ENCODE measurements at places on chromosomes 2 and 18.

- peak; percentile 28 for DNase-seq
Measured at GRCh38 chr2:203533676-203534591, 1.2 kb downstream of the RAPH1 start.

DNA sequence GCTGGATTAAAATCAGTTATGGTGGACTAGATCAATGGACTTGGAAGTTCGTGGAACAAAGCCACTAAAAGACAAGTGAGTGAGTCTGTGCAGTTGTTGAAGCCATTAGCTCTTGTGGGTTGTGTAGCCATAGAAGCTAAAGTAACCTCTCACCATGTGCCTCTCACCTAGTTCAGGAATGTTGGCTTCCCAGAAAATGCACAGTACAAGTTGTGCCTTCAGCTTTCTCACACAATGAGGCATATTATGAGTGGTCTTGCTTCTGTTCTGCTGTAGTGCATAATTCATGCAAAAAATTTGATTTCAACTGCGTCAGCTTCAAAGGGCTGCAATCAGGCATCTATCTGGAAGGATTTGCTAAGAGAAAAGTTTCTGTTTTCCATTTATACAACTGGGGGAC lies 26.2 kb downstream of the CERS6 start:
- DNase-seq: no peak

DNA sequence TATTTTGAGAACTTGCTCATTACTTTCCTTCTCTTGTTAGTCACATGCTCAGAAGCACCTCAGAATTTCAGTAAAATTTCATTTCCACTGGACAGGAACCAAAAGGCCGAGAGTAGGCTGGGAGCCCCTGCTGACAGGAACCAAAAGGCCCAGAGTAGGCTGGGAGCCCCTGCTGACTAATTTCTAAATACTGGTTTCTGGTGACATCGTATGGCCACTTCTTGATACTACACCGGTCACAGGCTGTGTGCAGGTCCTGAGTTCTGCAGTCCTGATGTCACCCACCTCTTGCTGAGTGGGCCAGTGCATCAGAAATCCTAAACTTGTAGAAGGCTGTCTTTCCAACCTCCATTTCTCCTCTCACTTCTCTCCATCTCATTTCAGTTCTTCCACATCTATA lies 17.7 kb upstream of the EN1 start:
- DNase-seq: peak; percentile 33

GRCh38 chr2:126413079-126413478 lies 242.9 kb upstream of the GYPC start:
- DNase-seq: no peak

DNA sequence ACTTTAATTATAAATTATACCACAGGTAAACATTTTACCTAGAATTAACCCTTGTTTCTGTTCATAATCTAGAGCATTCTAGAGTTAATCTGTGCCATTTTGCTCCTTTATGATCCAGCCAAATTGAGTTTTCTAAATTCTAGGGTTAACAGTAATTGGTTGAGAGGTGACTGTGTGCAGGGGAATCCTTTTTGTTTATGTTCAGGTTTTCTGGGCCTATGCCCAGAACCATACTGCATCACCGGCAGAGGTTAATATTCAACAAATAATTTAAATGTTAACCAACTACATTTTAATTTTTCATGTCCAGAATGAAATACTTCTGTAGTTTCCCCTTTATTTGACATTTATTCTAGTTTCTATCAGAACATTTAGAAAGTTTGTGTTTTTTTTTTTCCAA lies 32.3 kb downstream of the CARF start:
- no peak for DNase-seq

GRCh38 chr18:65753520-65753919 lies 2.7 kb downstream of the CDH7 start:
- peak; percentile 40 for DNase-seq

GRCh38 chr18:67411116-67411515 lies 105.4 kb downstream of the DSEL start:
- DNase-seq: no peak

- DNase-seq: no peak
Measured at GRCh38 chr18:69958422-69958821, 10.7 kb upstream of the CD226 start.

- no peak for DNase-seq
Measured at GRCh38 chr2:33946193-33946592, 347.1 kb upstream of the FAM98A start.

- no peak for DNase-seq
Measured at GRCh38 chr2:12057436-12058166, 311.2 kb downstream of the LPIN1 start.

DNA sequence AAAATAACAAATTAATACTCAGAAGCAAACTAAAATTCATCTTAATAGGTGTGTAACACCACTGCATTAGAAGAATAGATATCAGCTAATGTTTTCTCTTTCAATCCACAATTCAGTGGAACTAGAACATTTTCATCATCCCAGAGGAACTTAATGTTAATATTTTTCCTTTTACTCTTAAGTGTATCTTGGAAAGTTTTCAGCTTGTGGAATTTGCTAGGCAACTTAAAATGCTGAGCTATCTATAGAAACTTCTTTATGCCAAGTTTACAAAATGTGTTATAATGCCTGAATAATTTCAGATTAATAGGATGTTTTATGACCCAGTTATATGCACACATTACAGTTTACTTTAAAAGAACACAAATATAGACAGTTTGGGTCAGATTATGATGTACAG lies 86.6 kb upstream of the FAM237A start:
- DNase-seq: no peak

GRCh38 chr2:138093455-138093854 lies 129.2 kb downstream of the HNMT start:
- no peak for DNase-seq

GRCh38 chr2:42067521-42067920 lies 19.7 kb downstream of the PKDCC start:
- DNase-seq: no peak

- DNase-seq: no peak
Measured at GRCh38 chr2:148623086-148623485, 21.5 kb upstream of the EPC2 start.

DNA sequence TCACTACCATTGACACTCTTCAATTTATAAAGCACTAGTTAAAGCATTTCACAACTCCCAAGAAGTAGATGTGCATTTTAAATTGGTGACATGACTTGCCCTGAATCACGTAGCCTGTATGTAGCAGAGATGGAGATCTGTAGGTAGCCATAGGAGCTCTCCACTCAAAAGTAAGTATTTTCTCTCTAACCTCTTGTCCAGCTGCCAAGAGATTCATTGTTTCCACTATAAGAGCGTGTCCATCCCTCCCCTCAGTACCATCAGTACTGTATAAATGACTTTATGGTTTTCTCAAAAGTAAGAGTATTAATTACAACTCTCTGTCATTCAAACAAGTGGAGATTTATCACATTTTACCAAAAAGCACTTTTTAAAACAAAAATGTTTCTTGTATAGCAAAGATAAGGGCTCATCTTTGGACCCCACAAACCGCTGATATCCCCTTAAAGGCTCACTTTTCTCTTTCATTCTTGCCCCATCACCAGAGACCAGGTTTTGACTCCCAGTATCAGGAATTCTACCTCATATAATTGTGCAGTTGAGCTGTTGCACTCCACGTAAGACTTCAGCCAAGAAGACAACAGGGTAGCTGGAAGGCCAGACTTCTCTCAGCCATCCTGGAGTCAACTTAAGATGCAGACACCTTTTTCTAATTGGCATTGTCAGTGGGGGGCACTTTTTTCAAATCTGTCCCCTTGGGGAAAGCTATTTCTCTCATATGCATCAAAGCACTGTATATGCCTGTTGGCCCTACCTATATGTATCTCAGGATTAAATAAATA lies 78.0 kb upstream of the GALNT5 start:
- DNase-seq: no peak

DNA sequence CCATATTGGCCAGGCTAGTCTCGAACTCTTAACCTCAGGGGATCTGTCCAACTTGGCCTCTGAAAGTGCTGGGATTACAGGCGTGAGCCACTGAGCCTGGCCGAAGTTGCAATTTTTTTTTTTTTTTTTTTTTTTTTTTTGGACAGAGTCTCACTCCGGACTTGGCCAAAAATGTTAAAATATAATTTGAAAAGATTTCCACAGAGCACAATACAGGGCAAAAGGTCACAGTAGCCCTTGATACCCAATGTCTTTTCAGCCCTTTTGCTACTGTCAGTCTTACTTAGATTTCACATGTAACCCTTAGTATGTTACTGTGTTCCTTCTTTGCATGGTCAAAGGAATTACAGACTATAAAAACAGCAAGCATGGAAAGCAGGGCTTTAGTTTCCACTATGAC lies 42.6 kb upstream of the MAPRE2 start:
- DNase-seq: no peak

DNA sequence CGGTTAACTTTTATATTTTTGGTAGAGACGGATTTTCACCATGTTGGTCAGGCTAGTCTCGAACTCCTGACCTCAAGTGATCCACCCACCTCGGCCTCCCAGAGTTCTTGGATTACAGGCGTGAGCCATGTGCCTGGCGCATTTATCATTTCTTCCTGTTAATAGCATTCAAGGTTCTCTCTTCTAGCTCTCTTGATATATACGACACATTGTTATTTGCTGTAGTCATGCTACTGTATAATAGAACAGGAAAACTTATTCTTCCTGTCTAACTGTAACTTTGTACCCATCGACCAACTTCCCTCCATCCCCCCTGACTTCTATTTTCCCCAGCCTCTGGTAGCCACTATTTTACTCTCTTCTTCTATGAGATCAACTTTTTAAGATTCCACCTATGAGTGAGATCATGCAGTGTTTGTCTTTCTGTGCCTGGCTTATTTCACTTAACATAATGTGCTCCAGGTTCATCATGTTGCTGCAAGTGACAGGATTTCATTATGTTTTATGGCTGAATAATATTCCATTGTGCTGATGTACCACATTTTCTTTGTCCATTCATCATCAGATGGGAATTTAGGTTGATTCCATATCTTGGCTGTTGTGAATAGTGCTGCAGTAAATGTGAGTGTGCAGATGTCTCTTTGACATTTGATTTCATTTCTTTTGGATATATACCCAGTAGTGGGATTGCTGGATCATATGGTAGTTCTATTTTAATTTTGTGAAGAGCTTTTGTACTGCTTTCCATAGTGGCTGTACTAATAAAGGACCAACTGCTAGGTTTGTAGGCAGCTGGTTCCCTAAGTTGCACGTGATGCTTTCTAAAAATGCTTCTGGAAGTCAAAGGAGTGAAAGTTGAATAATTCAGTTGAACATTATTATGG lies 205.2 kb downstream of the PRKCE start:
- no peak for DNase-seq

DNA sequence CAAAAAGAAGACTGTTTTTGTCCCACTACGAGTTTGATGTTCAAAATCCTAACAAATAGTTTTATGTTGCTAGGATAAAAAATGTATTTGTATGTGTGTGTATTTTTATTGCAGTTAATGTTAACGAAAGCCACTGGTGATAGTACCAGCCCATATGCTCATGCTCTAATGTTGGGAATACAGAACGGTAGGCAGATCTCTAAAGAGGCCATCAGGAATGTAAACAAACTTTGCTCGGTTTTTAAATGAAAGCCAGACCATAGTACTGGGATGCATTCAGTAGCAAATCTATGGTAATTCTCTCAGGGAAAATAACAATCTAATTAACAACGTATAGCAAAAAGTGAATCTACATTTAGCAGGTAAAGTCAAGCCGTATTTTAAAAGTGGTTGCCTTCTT lies 208.1 kb downstream of the NEDD4L start:
- DNase-seq: no peak

DNA sequence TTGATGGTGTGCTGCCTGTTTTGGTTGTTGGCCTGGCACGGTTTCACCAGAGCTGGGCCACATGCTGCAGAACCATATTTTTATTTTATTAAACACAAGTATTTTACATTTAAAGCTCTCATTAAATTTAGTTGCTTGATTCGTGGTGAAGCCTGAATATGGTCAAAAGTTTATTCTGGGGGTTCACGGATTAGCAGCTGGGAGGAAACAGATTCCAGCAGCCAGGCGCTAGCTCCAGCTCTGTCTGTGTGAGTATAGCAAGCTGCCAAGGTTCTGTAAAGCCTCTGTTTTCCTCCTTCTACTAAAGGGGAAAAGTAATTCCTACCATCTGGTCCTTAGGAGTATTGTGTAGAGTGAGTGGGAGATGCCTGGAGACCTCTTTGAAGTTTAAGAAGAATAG lies 22.5 kb downstream of the GATA6 start:
- DNase-seq: no peak

DNA sequence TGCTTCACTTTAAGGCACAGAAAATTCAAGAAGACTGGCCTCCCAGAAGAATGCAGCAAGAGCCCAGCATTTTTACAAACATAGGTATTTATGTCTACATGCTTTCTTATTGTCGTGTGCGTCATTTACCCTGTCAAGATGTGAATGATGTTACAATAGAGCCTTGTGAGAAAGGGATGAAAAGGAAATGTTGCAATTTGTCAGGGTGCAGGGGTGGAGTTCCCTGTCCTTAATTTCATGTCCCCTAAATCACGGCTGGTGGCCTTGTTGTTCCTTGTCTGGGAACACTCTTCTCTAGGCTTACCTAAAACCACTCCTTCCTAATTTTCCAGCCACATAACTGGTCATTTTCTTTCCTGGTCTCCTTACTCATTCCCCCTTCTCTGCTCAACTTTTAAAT lies 194.2 kb downstream of the TXNL1 start:
- no peak for DNase-seq
